ENCODE measurements at places on chromosomes 13 and 19.

DNA sequence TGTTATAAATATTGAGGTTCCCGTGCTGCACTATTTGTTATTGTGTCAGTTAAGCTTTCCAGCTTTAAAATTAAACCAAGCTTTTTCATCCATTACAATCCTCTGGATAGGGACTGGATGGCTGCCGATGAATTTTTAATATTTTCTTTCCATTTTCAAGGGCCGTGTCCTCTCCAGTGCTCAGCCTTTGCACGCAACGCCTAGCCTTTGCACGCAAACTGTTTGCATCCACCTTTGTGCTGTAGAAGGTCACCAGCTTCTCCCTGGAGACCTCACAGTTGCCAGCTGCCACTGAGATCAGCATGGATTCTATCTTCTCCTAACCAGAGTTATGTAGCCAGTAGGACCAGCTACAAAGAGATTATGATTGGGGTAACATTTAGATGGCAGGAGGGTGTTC is 240.5 kb downstream of the SLC7A1 start:
- DNase-seq = no peak

- no peak for DNase-seq
Observed at GRCh38 chr13:51781246-51782022, 22.5 kb downstream of the DHRS12 start.

GRCh38 chr19:49665036-49665350 is 664 bp downstream of the IRF3 start:
- no peak for DNase-seq

DNA sequence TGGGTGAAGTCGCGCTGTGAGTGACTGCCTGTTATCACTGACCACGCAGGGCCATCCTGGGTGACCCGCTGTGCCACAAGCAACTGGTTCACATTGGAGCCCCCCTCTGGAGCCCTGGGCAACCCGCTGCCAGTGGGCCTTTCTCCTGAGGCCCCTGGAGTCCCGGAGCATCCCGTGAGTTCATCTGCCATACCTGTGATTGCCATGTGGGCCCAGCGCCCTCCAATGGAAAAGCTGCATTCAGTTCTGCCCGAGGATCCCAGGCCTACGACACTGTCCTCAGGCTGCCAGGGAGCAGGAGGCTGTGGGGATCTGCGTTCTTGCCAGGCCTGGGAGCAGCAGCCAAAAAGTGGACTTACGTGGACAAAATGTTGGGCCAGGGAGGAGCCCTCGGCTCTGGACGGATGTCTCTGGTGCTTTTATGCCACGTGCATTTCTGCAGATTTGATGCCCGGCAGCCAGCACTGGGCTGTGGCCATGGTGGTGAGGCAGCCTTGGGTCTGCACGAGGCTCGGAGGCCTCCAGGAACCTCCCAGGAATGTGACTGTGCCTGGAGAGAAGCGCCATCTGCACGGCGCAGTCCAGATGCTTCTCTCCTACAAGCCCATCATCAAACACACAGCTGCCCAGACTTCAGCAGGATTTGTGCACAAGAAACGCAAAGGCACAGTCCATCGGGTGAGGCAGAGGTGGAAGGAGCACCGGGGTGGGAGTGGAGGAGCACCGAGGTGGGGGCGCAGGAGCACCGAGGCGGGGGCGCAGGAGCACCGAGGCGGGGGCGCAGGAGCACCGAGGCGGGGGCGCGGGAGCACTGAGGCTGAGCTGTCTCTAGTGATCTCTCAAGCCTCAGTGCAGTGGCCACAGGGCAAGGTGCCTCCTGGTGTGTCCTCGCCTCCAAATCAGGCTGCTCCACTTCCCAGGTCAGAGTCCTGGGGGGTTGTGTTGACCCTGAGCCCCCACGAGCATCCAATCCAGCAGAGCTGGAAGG is 44.0 kb downstream of the C13orf46 start:
- peak; percentile 18 for DNase-seq

DNA sequence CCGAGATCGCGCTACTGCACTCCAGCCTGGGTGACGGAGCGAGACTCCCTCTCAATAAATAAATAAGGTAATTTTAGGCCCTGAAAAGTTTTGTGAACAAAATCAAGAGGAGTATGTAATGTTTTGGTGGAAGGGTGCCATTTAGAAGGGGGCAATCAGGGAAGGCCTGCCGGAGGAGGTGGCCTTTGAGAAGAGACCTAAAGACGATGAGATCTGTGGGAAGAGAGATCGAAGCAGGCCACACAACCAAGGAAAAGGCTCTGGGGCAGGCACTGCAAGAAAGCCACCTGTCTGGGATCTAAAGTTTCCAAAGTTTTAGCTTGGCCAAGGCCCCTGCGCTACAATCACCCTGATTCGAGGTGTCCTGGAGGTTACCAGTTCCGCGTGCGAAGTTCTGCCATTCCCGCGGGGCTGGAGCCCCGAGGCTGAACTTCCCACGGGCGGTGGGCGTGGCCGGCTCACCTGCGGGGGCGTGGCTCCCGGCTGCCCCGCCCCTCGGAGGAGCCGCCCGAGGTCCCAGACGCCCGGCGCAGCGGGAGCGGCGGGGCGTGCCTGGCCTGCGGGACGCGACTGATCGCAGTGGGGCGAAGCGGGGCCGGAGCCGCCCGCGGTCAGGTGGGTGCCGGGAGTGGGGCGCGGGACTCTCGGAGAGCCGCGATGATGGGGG is at the start of gene KLC3:
KLC3 (plus strand) TSS at position 519 of the 667 bp plus-strand sequence. CDS start 4,792 bp downstream, outside the sequence.
- no peak for DNase-seq

DNA sequence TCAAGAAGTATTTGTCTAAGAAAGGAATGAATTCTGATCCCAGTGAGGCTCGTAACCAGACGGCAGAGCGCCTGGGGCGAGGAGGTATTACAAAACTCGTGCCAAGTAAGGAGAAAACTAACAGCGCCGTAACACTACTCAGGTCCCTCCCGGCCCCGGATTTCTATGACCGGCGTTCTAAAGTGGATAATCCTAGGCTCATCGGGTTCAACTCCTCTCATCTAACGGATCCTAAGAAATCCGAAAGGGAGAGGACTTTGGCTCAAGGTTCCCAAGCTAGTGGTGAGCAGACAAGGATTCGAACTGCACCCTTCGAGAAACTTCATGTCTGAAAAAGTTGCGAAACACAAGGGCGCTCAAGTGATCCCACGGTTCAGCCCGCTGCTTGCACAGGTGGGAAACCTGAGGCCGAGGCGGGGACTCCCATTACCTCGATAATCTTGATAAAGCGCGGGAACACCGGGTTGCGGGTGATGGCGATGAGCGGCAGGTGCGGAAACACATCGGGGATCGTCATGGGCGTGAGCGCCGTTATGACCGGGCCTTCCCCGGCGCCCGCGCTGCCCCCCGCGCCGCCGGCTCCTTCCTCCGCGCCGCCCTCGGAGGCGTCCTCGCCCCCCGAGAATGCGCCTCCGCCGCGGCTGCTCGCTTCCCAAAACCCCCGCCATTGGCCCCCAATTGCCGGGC is 529 bp downstream of the LONP1 start:
- DNase-seq = no peak

DNA sequence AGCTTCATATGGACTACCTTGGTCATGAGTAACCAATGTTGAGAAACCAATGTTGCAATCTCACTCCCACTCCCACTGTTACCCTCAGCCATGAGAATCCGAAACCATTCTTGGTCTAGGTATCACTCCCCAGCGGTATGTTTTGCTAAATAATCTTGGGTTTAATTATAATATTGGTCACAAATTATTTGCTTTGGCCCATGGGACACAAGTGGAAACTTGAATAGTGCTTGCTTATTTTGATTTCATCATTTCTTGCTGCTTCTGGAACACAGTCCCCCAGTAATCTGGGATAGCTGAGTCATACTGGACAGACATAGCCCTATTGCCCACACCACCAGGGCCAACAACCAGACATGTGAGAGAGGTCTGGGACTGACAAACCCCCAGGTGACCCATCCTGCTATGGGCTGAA is 171.6 kb upstream of the IPO5 start:
- DNase-seq = no peak

GRCh38 chr13:56893843-56894242 is 246.9 kb upstream of the PRR20A start:
- no peak for DNase-seq

- peak; percentile 90 for DNase-seq
Observed at GRCh38 chr19:41708481-41708880, at the start of gene CEACAM5. Gene CEACAM5, plus strand, starts transcription at chr19:41708626. Its CDS starts 106 bp downstream, at chr19:41708732.

GRCh38 chr13:73833325-73834070 is 300.7 kb downstream of the KLF12 start:
- no peak for DNase-seq

- DNase-seq = no peak
Observed at GRCh38 chr13:71583581-71583980, 283.4 kb downstream of the DACH1 start.

DNA sequence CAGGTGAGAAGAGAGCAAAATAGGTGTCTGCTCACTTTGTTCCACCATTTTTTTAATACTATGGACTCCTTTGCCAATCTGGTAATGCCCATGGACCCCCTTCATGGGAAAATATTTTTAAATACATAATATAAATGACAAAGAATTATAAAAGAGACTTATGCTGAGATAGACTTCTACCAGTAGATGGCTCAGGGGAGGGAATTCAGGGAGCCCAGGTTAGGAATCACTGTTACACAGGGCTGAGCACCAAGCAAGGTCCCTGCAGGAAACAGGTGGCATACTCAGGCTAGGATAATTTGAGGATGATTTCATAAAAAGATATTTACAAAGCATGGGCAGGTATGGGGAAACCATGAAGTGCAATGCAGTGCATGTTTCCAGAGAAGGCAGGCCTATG is 525.9 kb downstream of the FGF9 start:
- no peak for DNase-seq

DNA sequence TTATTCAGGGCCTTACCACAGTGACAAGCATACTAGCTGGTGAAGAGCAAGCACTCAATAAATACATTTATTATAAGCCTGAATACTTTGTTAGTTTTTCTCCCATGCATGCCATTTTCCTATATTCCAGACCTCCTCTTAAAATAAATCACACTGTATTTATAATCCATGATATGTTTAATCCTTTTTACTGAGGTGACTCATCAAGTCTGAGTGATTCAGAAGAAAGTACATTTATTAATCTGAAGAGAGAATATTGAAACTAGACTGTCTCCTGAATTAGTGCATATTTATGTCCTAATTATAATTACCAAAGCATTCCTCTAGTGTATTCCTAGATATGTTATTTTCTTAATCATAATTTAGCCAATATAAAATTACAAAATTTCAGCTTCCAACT is 323.3 kb downstream of the NALCN start:
- no peak for DNase-seq

GRCh38 chr13:41588899-41589298 is 131.5 kb downstream of the RGCC start:
- DNase-seq = no peak

DNA sequence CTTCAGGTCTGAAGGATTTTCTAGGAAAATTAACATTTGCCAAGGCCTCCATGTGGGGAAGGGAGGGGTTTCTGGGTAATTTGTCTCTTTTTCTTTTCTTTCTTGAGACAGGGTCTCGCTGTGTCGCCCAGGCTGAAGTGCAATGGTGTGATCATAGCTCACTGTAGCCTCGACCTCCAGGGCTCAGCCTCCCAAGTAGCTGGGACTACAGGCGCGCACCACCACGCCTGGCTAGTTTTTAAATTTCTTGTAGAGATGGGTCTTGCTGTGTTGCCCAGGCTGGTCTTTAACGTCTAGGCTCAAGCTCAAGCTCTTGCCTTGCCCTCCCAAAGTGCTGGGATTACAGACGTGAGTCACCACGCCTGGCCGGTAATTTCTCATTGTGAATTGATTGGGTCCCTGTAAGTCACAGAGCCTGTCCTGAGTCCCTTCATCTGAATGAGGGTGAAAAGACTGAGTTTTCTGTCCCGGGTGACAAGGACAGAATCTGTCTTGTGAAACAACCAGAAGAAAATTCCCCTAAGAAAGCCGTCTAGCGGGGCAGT is 10.0 kb upstream of the SPC24 start:
- DNase-seq = no peak

- peak; percentile 94 for DNase-seq
Observed at GRCh38 chr19:6066661-6067646, 43.3 kb downstream of the RFX2 start.

DNA sequence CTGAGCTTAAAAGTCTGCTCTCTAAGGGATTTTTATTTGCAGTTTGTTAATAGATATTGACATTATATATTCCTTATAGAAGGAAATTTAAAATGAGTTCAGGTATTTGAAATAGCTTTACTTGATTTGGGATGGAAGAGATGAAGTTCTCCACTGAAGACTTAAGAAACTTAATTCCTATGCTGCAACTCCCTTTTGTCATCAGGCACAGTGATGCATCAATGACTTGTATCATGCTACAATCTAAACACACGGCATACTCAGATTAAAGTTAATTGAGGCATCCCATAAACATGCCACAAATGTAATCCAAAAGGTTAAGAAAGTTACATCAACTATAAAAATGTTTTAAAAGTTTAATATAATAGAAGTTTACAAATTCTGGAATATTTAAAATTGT is 109.0 kb downstream of the STARD13 start:
- no peak for DNase-seq

DNA sequence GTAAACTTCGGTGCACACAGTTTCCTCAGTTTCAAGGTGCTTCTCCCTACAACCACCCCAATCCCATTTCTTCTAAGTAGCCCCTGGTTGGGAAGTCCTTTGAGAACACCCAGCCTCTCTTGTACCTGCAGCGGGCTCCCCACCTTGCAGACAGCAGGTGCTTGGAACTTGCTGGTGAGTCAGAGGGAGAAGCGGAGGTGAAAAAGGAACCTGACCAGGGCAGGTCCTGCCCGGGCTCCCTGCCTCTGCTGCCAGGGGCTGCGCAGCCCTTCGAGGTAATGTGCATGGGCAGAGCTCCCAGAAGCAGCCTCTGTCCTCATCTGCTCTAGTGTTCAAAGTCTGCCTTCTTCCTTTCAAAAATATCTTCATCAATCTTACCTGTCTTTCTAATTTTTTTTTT is 274.0 kb upstream of the SOX1 start:
- DNase-seq = no peak

Measured in left colon (tissue), 2 donors.